ENCODE measurements at places on chromosomes 4 and X.

GRCh38 chr4:183797445-183798300 is 107.4 kb upstream of the STOX2 start:
- DNase-seq, result no peak

- DNase-seq, result no peak
Observed at GRCh38 chr4:108881986-108882385, 119.1 kb upstream of the ETNPPL start.

DNA sequence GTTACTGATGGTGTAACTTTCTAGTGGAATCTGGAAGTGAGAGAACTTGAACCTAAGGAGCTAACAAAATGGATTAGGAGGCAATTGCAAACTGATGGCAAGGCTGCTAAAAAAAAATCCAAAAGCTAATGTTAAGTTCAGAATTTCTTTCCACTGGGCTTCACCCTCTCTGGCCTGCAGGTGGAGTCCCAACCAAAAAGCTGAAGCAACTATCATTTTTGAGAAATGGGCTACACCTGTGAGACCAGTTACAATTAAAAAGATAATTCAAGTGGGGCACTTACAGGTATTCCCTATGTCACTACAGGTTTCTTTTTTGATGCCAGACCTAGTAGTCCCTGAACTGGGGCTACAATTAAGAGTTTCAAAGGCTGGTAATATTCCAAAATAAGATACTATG is 142.1 kb upstream of the FTHL17 start:
- no peak for DNase-seq

DNA sequence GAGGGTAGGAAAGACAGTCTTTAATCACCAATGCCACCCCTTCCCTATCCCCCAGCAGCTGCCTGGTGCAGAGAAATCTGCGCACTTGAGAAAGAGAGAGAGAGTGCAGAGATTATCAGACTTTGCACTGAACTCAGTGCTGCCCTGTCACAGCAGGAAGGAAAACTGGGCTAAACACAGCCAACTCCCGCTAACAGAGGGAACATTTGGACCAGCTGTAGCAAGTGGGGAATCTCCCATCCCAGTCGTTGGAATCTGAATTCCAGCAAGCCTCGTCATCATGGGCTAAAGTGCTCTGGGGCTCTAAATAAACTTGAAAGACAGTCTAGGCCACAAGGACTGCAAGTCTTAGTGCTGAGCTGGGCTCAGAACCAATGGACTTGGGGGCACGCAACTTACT is 168.7 kb downstream of the DLG3 start:
- no peak for DNase-seq

- no peak for DNase-seq
Observed at GRCh38 chr4:175823015-175823742, 11.1 kb upstream of the GPM6A start.

- DNase-seq, result no peak
Observed at GRCh38 chrX:24668111-24668510, 21.0 kb upstream of the PCYT1B start.

DNA sequence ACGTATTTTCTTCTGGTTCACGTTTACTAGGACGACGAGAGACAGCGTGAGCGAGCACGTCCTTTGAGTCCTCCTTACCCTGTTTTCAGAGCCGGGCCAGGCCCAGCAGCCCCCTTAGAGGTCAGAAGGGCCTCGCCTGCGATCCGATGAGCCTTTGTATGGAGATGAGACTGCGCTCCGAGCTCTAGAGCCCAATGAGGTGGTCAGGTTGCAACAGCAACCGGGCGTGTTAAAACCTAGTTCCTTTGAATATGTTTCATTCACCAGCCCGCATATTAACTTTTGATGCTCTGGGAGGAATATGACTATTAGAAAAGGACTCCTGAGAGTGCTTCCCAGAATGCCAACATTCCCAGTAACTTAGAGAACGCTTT is 55.6 kb upstream of the TADA2B start:
- no peak for DNase-seq

- DNase-seq, result no peak
Observed at GRCh38 chrX:110082161-110082560, 79.2 kb downstream of the TMEM164 start.

- DNase-seq, result no peak
Observed at GRCh38 chrX:109918753-109919152, 84.2 kb upstream of the TMEM164 start.

DNA sequence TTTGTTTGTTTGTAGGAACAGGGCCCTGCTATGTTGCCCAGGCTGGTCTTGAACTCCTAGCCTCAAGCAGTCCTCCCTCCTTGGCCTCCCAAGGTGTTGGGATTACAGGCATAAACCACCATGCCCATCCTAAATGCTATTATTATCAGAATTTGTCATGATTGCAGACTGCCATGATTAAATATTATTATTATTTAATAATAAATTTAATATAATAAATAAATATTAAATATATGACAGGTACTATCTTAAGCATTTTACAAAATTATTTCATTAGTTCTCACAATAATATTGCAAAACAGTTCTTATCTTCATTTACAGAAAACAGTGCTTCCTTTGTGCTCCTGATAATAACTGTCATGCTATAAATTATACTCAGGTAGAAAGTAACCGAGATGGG is 133.4 kb upstream of the JADE1 start:
- no peak for DNase-seq

- DNase-seq, result no peak
Observed at GRCh38 chrX:13607996-13608365, 38.6 kb downstream of the EGFL6 start.

GRCh38 chrX:22278375-22278774 is 5.7 kb downstream of the CBLL2 start:
- no peak for DNase-seq

DNA sequence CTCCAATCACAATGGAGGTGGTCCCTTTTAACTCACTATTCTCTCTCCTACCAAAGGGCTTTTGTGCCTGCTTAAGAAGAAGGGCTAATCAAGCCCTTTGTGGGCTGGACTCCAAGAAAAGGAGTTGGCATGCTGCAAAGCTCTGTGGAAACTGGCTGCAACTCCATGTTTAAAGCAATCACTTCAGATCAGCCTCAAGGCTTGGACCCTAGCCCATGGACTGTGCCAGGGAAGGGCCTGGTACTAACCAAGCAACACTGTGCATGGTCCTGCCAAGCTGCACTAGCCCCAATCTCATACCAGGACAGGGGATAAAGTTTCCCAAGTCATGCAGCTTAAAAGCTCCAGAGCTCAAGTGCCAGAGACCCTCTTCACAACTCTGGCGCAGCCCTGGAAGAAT is 86.7 kb downstream of the ATP8A1 start:
- no peak for DNase-seq

DNA sequence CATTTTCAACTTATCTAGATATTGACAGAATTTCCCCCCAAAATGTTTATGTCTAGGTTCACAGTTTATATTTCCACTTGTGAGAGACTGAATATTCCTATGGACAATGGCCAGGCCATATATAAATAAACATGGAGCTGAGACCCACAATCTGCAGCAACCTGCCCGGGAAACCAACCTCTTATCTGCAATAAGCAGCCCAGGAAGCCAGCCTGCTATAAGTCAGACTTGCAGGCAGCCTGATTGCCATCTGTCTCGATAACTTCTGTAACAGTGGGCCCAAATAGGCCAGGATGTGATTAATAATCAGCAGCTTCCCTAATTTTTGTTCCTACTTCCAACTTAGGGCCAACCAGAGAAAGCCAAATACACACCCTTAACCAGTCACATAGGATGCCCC is 5.2 kb upstream of the NAP1L5 start:
- DNase-seq, result no peak

GRCh38 chrX:13028871-13029636 is 15.4 kb downstream of the FAM9C start:
- no peak for DNase-seq

DNA sequence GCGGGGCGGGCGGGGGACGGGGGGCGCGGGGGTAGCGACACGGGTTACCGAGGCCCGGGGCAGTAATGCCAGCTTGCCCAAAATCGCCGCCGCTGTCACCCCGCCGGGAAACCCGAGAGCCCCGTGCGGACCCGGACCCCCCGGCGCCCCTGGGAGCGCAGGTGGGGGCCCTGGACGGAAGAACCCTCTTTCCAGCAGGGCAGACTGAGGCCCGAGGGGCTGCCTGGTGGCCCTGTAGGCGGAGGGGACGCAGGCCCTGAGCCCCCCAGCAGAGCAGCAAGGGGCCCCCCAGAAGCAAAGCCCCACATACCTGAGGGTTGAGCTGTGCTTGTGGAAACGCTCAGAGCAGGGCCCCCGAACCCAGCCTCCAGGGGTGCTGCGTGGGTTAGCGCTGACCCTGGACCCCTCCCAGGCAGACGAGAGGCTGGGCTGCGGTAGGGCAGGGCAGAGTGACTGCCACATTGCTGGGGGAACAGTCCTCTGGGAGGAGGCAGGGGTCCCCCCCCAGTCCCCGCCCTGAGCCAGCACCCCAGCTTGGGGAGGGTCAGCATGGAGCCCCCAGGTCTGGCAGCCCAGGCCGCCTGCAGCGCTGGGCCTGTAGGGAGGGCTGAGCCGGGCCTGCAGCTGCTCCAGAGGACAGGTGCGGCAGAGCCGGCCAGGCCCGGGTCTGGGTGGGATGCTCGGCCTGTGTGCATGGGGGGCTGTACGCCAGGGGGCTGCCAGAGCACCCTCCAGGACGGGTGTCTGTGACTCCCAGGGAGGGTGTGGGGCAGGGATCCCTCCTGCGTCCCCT is 646 bp downstream of the DOK7 start:
- DNase-seq, result no peak

- no peak for DNase-seq
Observed at GRCh38 chr4:91076147-91076546, 949.0 kb downstream of the CCSER1 start.

DNA sequence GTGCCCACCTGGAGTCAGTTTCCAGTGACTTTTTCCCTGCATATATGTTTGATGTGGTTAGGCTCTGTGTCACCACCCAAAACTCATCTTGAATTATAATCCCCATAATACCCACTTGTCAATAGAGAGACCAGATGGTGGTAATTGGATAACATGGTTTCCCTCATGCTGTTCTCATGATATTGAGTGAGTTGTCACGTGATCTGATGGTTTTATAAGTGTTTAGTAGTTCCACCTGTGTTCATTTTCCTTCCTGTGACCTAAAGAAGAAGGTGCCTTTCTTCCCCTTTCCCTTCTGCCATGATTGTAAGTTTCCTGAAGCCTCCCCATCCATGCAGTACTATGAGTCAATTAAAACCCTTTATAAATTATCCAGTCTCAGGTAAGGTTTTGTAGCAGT is 740.9 kb downstream of the ARAP2 start:
- no peak for DNase-seq

DNA sequence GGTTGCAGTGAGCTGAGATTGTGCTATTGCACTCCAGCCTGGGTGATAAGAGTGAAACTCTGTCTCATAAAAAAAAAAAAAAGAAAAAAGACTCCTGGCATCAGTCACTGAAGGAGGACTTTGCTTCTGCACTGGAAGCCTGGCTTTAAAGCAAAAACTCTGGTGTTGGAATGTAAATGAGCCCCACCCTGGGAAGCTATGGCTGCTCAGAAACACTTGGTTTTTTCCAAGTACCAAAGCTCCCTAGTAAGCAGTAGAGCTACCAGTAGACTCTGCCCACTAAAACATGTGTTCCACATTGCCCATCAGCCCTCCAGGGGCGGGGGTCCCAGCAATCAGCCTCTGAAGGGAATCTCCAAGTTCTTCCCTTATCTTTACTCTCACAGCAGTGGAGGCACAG is 154.4 kb downstream of the SHROOM3 start:
- no peak for DNase-seq

Measured in activated CD4-positive, alpha-beta T cell treated with anti-CD3 and anti-CD28 coated beads, Interleukin-2, amount 50 U/mL, for 24 hours (primary cell).